ENCODE measurements at places on chromosomes 7 and 10.

DNA sequence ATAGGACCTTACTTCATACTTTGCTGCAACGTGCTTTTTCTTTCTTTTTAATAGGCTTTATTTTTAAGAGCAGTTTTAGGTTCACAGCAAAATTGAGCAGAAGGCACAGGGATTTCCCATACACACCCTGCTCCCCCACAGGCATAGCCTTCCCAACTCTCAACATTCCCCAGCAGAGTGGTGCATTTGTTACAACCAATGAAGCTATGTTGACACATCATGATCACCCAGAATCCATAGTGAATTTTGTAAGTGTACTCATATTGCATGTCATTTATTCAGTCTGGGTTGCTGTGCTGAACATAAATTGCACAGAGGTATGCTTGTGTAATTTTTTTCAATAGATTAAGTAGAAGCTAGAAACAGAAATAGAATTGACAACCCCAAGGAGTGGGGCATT is 327.3 kb downstream of the INHBA start:
- no peak for DNase-seq

GRCh38 chr7:139748941-139749340 is 28.9 kb downstream of the HIPK2 start:
- DNase-seq: no peak

GRCh38 chr7:48337781-48338180 is 166.5 kb downstream of the ABCA13 start:
- no peak for DNase-seq

DNA sequence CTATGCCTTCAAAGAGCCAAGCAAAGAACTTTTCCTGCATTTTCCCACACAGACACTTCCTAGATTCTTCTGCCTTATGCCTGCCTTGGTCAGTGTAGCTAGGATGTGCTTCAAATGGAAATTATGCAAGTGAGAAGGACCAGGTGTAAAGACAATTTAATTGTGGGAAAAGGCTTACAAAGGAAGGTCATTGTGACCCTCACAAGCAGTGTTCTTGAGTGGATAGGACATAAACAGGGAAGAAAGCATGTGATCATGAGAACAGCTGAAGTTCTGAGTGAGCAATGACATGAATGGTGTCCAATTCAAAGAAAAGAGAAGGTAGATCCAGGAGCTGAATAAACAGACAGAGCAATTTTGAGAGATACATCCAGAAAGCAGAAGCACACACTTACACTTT is 1.3 kb upstream of the PIP start:
- DNase-seq: no peak

- DNase-seq: no peak
Observed at GRCh38 chr10:10878963-10879362, 138.7 kb upstream of the CELF2 start.

- DNase-seq: no peak
Observed at GRCh38 chr7:96901822-96902445, 103.4 kb upstream of the DLX6 start.

- no peak for DNase-seq
Observed at GRCh38 chr7:134121632-134122139, 5.5 kb upstream of the LRGUK start.

- DNase-seq: no peak
Observed at GRCh38 chr10:90935581-90936275, 14.8 kb upstream of the ANKRD1 start.

DNA sequence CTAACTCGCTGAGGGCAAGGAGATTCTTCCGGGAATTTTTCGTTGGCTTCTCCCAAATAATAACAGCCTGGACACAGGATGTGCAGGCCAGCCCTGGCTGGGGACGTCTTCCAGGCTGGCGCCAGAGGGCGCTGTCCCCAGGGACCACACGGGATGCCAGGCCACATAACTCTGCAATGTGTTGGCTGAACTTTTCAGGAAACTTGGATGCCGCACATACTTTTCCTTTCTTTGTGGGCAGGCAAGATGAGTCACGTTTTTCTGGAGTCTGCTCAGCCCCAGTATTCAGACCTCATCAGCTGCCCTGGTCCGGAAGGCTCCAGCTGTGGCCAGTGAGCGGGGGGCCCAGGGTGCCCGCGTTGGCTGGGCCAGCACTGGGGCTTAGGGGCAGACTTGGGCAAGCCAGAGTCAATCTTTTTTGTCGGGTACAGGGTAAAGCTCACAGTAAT is 122.7 kb downstream of the PRKAG2 start:
- DNase-seq: no peak

DNA sequence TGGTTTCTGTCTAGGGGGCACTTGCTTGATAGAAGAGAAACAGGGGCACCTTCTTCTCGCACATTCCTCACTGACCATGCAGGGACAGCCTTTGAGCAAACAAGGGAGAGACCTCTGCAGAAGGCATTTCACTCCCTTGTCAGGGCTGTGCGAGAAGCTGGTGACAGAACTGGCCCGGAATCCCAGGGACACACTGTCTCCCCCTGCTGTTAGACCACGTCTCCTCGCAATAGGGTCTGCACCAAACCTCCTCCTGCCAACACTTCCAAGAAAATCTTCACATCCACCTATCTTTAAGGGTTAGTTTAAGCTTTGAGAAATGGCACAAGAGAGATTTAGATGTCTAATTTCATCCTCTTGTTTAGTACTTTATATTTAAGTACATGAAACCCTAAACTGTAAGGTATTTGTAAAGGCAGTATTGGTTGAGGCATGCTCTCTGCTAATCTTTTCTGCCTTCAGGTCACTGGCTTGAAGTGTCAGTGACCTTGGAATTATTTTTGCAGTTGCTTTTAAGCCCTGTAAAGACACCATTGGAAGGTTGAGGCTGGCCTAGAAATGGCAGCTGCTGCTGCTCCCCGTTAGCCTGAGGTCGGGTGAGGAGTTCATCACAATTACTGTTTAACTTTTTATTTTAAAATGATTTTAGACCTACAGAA is 37.0 kb downstream of the RBM20 start:
- DNase-seq: no peak

DNA sequence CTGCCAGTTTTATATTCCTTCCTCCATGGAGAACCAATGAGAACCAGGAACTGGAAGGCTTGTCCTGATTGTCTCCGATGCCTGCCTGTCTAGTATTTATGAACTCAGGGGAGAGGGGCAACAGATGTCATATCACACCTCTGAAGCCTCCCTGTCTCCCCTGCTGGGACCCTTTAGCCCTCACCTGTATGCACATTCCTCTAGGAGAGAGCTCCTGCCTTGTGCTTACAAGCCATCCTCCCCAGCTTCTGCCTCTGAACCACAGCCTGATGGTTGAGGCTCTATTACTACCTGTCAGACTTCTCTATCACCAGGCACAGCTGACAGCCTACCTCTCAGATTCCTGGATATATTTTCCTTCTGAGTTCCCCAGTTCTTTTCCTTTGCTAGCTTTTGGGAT is 5.9 kb upstream of the FAM131B start:
- no peak for DNase-seq

GRCh38 chr7:249989-250388 is 40.0 kb upstream of the FOXL3 start:
- no peak for DNase-seq

GRCh38 chr7:3075441-3075840 is 31.8 kb upstream of the CARD11 start:
- no peak for DNase-seq

DNA sequence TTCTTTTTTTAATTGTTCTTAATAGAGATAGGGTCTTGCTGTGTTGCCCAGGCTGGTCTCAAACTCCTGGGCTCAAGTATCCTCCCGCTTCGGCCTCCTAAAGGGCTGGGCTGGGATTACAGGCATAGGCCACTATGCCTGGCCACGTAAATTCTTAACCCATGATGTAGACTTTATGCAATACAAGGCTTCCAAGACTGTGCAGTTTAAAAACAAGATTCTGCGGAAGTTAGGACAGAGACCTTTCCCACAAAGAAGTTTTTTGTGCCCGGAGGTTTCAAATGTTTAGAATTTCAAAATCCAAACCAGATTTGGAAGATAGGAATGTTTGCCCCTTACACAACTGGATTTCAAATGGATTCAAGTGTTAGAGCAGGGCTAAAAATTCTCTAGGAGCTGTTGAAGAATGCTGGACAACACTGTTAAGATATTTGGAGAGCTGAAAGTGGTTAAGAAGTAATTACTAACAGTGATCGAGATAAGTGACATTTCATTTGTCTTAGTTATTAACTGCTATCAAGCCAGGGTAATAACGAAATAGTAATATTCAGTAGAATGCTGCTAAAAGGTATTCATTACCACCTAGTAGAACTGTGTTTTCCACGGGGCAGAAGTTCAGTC is 7.4 kb downstream of the APBB1IP start:
- DNase-seq: no peak

- no peak for DNase-seq
Observed at GRCh38 chr7:6170571-6171531, 101.6 kb downstream of the CYTH3 start.
